Fibroblast of skin of abdomen (primary cell): ENCODE measurements at places on chromosomes 7 and 10.

- DNase-seq = no peak
Measured at GRCh38 chr10:114499630-114500190, 95.4 kb upstream of the AFAP1L2 start.

GRCh38 chr10:6936931-6937330 is 356.9 kb upstream of the PRKCQ start:
- no peak for DNase-seq

DNA sequence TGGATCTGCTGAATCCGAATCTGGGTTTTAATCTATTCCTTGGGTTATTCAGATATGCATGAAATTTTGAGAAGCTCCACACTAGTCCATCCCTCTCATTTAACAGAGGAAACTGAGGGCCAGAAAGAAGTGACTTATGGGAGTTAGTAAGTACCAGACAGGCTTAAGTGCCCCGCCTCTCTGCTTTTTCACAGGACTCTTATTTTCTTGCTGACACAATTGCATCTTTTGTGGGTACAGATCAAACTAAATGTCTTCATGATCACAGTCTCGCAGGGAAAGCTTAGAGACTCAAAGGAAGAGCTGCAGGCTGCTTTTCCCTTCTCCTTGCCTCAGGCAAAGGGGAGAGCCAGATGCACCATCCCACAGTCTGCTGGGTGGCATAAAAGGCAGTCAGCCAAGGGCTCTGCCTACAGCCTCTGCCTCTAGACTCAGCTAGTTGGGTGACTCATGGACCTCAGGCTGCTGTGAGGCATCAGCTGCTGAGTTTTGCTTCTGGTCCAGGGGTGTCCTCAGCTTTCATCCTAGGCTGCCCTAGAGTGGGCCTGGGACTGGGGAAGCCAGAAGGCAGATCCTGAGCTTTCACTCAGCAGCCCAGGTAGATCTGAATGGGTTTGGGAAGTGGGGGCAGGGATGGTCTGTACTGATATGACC is 11.6 kb downstream of the GOLGA7B start:
- peak; percentile 19 for DNase-seq

DNA sequence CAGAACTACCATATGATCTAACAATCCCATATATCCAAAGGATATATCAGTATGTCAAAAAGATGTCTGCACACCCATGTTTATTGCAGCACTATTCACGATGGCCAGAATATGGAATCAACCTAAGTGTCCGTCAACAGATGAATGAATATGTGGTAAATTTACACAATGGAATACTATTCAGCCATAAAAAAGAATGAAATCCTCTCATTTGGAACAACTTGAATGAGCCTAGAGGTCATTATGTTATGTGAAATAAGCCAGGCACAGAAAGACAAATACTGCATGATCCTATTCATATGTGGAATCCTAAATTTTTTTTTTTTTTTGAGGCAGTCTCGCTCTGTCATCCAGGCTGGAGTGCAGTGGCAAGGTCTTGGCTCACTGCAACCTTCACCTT is 6.3 kb upstream of the CFAP70 start:
- no peak for DNase-seq

DNA sequence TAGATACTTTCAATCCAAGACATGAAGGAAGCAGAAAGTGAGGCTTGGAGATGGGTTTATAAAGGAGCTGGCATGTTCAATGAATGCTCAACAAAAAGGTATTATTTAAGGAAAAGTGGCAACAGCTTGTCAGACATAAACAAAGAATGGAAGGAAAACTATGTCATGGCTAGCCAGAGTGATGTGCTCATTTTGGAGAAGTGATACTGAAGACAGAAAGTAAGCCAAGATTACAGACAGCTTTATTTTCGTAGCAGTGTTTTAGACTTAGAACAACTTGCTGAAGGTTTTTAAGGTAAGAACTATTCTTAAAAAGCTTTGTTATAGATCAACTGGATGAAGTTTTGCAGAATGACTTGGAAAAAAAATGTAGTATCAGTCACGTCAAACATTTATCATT is 160.5 kb upstream of the FERD3L start:
- no peak for DNase-seq

DNA sequence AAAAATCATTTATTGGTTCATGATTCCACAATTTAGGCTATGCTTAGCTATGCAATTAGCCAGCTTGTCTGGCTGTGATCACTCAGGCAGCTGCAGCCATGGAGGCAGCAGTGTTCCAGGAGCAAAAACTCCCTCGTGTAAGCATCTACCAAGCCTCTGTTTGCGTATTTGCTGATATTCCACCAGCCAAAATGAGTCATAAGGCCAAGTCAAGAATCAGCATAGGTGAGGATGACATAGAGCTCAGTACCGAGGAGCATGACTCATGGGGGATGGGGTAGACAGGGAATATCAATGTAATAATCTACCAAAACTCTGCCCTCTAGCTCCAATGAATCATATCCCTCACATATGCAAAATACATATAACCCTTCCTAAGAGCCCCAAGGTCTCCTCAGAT is 63.3 kb downstream of the IMMP2L start:
- peak; percentile 27 for DNase-seq

GRCh38 chr7:3064067-3064466 is 20.4 kb upstream of the CARD11 start:
- no peak for DNase-seq

- DNase-seq = peak; percentile 47
Measured at GRCh38 chr7:140621401-140622021, 19.1 kb downstream of the DENND2A start.

DNA sequence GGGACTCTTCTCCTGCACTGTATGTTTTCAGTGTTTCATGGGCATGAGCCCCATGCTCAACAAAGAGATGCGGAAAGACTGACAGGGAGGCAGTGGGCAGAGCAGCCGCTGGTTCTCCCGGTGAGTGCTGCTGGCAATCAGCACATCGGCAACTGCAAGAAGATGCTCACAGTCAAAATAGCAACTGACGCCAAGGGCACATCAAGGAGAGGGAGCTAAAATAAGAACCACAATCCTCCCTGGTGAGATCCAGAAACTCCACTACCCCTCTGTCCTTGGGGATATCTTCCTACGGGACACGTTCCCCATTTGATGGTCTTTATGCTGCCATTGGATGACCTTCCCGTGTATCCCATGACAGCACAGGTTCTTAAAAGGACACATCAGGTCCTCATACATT is 28.9 kb upstream of the SVIL start:
- no peak for DNase-seq

DNA sequence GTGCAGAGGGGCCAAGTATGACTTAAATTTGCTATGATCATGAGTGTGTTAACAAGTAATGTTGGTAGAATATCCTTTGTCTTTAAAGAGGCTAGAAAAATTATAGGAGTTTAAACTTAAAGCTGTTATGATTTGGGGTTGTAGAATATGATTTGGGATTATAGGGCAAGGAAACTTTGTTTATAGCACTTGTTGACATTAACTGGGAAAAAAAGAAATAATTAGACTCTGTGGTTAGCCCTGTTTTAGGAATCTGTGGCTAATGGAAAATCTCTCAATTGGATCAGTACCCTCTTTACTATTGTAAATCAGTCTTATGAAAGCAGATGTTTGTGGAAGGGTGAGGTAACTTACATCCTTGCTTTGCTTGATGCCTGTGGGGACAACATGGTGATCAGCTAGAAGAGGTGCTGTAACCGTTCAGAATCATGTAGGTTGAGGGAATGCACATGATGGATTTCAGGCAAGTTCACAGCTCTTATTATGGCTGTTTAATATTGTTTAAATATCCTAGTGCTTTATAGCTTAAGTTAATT is 11.1 kb downstream of the ING3 start:
- no peak for DNase-seq

DNA sequence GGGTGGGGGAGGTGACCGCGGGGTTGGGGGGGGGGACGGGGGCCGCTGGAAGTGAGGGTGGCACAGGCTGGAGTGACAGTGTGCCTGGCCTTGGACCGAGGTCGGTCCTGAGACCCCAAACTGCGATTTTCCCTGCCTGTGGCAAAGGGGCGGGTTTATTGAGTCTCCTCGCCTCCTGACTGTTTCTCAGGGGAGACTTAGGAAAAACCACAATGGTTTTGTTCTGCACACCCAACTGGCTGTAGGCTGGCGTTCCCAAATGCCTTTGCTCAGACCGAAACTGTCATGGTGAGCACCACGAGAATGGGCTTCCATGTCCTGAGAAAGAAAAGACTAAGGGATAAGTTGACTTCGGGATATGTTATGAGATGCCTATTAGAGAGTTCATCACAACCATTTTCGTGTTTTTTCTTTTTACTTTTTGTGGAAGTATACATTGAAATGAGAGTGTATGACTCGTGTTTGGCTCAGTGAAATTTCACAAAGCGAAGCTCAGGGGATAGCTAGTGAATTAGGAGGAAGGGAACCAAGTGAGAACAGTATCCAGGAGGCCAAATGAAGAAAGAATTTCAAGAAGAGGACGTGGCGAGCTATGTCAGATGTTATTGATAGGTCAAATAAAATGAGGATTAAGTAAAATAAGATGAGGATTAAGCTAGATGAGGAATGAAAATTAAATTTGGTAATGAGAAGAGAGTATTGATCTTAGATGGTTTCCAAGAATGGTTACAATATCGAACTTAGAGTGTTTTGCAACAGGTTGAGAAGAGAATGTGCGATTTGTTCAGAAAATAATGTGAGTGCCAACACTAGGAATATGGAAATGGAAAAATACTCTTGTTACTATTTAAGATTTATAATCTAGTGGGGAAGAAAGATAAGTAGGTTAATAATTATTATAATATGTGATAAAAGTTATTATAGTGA is 918 bp downstream of the NET1 start:
- DNase-seq = peak; percentile 45

GRCh38 chr10:112957640-112958092 is 7.6 kb downstream of the TCF7L2 start:
- DNase-seq = no peak

DNA sequence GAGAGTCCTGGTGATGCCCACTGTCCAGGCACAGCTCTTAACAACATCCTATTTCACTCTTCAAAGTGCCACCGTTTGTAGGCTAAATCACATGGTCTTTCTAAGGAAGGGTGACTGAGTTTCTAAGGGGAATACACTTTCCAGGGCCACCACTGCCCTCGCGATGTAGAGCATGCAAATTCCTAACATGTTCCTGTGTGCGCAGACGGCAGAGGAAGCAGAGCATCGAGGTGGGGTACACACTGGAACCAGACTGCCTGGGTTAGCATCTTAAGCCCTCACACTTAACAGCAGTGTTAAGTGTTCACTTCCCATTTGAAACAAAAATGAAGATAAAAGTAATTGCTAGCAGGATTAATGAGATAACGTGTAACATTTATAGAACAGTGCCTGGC is 3.0 kb downstream of the VOPP1 start:
- no peak for DNase-seq

- no peak for DNase-seq
Measured at GRCh38 chr7:67863911-67864310, 867.3 kb downstream of the TYW1 start.

DNA sequence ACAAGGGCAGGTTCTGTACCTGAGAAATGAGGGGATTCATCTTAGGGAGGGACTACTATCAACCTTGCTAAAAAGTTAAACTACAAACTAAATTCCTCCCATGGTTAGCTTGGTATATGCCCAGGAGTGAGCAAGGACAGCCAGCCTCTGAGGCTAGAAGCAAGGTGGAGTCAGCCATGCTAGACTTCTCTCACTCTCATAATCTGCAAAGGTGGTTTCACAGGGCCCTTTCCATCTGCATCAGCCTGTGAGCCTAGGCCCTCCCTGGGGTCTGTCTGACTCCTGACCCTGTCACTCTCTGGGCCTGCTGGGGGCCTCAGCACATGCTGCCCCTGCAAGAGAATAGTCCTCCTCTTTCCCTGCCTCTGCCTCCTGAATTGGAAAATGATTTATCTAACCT is 66.1 kb downstream of the ABCA13 start:
- DNase-seq = no peak

DNA sequence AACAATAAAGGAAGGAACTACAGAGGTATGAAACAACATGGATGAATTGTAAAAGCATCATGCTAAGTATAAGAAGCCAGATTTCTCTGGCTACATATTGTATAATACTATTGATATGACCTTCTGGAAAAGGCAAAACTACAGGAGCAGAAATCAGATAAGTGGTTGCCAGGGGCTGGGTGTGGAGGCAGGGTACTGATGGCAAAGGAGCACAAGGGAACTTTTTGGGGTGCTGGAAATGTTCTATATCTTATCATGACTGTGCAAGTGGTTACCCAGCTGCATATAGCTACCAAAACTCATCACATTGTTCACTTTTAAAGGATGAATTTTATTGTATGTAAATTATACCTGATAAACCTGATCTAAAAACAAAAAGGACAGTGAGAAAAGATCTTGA is 72.4 kb downstream of the SKAP2 start:
- no peak for DNase-seq

DNA sequence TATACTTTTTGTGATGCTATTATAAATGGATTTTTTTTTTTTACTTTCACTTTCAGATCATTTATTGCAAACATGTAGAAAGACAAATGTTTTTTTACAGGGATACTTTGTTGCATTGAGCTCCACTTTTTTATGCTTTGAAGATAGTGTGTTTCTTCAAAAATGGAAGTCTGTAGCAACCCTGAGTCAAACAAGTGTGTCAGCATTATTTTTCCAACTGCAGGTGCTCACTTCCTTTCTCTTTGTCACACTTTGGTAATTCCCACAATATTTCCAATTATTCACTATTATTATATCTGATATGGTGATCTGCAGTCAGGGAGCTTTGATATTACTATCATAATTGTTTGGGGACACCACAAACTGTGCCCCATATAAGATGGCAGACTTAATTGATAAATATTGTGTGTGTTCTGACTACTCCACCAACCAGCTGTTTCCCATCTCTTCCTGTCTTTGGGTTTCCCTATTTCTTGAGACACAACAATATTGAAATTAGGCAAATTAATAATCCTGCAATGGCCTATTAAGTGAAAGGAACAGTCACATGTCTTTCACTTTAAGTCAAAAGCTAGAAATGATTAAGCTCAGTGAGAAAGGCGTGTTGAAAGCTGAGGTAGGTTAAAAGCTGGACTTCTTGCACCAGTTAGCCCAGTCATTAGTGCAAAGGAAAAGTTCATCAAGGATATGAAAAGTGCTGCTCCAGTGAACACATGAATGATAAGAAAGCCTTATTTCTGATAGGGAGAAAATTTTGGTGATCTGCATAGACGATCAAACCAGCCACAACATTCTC is 231.3 kb upstream of the SH2B2 start:
- no peak for DNase-seq

DNA sequence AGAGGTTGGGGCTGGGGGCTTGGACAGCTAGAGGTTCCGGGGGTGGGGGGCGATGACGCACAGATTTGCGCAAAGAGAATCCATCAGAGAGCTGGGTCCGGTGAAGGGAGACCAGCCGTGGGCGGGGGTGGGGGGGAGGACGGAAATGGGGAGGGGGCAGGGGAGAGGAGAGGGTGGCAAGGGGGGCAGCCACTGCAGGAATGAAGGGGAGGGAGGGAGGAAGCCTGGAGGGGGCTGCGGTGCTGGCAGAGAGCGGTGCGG is 1.2 kb upstream of the VGF start:
- no peak for DNase-seq

DNA sequence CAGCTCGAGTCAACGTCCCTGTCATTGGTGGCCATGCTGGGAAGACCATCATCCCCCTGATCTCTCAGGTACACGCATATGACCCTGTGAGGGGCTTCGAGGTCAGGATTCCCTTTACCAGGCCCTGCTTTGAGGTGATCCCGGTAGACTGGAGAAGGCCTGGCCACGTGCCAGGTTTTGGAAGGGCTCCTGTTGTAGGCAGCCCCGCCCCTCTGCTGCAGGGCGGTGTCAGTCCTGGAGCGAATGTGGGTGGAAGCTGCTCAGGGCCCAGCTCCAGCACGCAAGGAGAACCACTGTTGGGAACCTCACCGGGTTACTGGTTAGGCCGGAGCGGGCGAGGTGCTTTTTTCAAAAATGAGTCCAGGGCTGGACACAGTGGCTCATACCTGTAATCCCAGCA is 15.6 kb downstream of the MDH2 start:
- DNase-seq = no peak
